ENCODE measurements at places on chromosomes 7 and 10.

- no peak for DNase-seq
These were observed 739 bp upstream of the CCDC186 start for GRCh38 chr10:114174695-114175188.

- DNase-seq = no peak
These were observed 47.4 kb downstream of the AFAP1L2 start for GRCh38 chr10:114356751-114357514.

DNA sequence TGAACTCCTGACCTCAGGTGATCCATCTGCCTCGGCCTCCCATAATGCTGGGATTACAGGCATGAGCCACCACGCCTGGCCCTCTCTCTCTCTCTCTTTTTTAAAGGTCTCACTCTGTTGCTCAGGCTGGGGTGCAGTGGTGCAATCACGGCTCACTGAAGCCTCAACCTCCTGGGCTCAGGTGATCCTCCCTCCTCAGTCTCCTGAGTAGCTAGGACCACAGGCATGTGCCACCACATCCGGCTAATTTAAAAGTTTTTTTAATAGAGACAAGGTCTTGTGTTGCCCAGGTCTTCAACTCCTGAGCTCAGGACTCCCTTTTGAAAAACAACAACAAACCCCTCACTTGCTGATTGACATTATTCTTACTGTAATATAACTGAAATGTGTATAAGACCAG is 11.6 kb downstream of the PALD1 start:
- no peak for DNase-seq

GRCh38 chr10:11311027-11311426 is 293.4 kb downstream of the CELF2 start:
- no peak for DNase-seq

DNA sequence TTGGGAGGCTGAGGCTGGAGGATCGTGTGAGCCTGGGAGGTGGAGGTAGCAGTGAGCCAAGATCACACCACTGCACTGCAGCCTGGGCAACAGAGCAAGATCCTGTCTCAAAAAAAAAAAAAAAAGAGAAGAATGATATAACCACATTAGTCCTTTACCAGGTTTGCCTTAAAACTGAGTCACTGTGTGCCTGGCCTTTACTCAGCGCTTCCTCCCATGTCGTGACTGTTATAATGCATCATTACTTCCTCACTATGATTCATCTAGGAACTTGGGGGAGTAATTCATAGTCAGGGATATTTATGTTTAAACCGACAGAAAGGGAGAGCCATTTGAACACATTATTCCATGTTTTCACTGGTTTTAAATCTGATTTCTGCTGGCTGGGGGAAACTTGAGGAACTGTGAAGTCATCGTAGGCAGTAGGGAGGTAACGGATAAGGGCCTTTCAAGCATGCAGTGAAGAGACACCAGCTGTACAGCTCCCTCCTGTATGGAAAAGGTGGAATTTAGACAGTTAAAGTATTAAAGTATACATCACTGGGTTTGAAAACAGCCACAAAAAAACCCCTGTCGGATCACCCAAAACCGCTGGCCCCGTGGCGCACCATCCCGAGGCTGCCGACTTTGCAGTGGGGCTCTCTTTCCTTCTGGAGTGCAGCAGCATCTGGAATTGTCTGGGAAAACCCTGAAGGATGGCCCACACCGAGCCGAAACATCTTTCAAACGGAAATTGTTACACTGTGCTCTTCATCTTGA is 119.8 kb downstream of the NKX6-2 start:
- no peak for DNase-seq

DNA sequence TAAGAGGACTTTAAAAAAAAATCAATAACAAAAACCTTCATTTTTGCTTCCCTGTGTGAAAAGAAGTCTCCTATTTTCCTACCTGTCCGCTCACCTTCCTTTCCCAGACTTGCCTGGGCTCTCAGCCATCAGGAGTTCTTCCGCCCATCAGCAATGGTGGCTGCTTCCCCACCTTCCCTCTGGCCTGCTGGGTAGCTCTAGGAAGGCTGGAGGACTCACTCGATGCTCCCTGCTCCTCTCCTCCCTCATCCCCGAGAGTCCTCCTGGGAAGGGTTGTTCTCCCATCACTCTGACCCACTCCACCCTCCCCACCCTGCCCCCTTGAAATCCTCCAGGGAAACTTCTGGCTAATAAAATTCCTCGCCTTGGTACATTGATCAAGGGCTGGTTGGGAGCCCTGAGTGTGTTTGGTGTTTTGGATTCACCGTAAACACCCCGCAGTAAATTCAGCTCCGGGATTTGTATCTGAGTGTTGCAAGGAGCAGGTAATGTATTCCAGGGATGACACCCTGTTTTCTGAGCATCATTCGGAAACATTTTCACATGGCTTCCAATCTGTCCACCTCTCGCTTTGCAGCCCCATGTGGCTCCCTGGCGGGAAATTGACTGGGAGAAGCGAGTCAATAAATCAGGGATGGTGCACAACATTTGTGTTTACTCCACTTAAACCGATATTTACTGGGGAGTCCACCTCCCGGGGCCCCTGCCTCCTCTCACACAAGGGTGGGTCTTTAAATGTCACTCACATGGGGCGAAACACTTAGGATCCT is 126.4 kb upstream of the SDK1 start:
- DNase-seq = peak; percentile 64

GRCh38 chr10:68492118-68492517 is 20.3 kb upstream of the DNA2 start:
- DNase-seq = no peak

DNA sequence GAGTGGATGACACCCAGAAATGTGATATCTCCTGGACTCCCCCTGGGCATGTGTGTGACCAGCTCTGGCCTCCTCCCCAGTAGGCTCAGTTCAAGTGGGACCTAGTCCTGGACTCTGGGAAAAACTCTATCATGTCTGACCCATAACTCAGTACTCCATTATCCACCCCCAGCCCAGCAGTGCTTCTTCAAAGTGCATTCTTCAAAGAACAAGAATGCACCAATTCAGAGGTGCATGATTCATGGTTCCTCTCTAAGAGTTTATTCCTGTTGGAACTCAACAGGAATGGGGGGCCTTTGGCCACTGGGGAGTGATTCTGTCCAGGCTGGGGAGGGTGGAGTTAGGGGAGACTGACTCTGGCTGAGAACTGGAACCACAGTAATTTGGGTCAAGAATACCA is 173.6 kb upstream of the CXCL12 start:
- DNase-seq = no peak

DNA sequence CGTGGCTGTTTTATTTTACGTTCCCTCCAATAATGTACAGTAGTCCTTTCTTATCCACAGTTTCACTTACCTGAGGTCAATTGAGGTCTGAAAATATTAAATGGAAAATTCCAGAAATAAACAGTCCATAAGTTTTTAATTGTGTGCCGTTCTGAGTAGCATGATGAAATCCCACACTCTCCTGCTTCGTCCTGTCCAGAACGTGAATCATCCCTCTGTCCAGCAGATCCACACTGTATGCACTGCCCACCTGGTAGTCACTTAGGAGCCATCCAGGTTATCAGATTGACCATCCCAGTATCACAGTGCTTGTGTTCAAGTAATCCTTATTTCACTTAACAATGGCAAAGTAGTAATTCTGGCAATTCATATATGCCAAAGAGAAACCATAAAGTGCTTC is 46.3 kb downstream of the STARD3NL start:
- DNase-seq = no peak
